ENCODE measurements at places on chromosomes 7 and 10. TPM values are rescaled to one million over a fixed set of nuclear protein-coding genes. Genes with fewer than 3 reads are reported as not detected.
A peak's percentile ranks its signal among the peaks of the same experiment; 100 is the strongest.

OR6V1 gene
- not detected for total RNA-seq

COL26A1 gene
- not detected for total RNA-seq

C10orf67 gene
- 0.35 TPM for total RNA-seq

PRKCQ gene
- 0.24 TPM for total RNA-seq

SPAG6 gene
- not detected for total RNA-seq

PCLO gene
- total RNA-seq, result 3.2 TPM

GRCh38 chr7:103307503-103308231, 10.4 kb downstream of the PMPCB start:
- DNase-seq, result no peak

DNA sequence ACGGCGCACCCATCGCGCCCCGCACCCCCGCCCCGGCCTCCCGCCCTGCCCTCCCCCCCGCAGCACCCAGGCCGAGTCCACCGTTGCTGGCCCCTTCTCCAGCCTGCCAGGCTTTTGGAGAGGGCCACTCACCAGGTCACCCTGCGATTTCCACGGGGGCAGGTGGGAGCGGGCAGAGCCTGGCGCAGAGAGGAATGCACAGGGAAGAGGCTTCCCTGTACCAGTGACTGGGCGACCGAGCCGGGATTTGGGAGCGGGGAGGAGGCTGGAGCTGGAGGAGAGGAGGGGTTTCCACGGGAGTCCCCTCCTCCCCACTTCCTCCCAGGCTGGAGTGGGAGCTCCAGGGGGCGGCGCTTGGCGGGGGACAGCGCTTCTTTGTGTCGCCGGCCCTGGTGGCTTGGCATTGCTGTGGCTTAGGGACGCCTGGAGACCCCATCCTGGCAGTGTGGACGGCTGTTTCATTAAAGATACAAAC, 19.3 kb downstream of the TCAF1 start:
- peak; percentile 88 for DNase-seq

DNA sequence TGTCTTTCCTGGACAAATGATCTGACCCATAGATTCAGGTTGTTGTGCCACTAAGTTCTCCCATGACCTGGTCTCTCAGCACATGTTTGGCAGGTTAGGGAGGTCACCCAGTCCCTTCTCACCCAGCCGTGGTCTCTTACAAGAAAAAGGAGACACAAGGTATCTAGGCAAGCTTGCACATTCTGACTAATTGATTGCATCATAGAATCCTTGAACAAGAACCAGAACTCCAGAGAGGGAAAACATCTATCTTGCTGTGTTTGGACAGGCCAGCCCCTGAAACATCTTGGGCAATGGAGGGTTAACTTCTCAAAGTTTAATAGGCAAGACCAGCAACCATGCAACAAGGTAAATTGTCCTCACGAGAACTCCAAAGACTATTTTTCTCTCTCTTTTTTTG, 8.5 kb upstream of the HK1 start:
- DNase-seq, result no peak

DNA sequence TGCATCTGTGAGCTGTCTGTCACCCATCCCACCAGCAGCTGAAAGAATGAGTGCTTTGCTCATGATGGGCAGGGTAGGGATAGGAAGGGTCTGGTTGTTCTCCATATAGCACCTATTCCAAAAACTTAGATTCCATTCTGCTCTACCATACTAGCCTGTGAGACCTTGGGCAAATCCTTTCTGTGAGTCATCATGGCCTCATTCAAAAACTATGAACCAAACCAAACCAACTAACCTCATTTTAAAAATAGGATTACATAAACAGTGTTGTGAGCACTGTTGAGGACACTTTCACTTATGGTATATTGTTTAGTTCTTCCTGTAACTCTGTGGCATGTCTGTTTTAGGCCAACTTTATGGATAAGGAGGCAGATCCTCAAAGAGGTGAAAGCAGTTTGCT, 30.9 kb upstream of the STEAP4 start:
- DNase-seq, result no peak

- DNase-seq, result peak; percentile 90
These were observed 608 bp downstream of the HHEX start for GRCh38 chr10:92690211-92690914.

DNA sequence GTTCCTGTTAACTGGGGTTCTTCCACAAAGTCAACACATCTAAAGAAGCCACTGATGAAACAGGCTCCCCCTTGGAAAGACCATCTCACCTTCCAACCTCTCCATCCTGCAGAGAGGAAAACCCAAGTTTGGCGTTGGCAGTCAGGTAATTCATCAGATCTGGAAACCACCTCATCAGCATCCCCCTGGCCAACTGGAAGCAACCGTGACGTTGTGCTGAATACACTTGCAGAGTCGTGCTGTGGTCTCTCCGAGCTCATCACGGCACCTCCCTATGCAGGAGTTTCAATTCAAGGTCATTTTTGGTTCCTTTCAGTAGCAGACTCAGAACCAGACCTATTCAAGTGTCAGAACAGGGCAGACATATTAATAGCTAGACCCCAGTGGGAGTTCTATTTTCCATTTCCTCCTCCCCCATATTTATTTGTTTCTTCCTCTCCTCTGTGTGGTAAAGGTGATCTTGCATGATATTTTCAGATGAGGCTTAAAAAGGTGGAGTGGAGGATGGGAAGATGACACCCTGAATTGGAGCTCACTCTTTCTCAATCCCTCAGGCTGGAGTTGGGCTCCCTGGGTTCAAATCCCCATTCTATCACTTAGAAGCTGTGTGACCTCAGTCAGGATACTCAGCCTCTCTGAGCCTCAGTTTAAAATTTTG, 149.1 kb upstream of the ADO start:
- no peak for DNase-seq

DNA sequence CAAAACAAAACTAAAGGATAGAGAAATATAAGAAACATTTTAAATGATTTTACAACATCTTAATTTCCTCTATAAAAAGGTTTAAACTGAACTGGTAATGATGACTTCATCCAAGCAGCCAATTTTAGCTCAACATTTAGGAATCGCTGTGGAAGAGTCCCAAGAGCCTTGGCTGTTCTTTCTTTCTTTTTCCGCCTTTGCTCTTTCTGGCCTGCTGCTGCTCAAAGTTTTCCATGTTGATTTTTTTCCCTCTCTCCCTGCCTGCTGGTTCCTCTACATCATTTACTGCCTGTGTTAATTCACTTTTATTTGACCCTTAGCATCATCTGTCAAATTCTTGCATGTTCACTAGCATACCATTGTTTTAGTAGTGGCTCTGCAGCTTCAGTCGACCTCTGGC, 146.9 kb downstream of the EVX1 start:
- DNase-seq, result no peak

DNA sequence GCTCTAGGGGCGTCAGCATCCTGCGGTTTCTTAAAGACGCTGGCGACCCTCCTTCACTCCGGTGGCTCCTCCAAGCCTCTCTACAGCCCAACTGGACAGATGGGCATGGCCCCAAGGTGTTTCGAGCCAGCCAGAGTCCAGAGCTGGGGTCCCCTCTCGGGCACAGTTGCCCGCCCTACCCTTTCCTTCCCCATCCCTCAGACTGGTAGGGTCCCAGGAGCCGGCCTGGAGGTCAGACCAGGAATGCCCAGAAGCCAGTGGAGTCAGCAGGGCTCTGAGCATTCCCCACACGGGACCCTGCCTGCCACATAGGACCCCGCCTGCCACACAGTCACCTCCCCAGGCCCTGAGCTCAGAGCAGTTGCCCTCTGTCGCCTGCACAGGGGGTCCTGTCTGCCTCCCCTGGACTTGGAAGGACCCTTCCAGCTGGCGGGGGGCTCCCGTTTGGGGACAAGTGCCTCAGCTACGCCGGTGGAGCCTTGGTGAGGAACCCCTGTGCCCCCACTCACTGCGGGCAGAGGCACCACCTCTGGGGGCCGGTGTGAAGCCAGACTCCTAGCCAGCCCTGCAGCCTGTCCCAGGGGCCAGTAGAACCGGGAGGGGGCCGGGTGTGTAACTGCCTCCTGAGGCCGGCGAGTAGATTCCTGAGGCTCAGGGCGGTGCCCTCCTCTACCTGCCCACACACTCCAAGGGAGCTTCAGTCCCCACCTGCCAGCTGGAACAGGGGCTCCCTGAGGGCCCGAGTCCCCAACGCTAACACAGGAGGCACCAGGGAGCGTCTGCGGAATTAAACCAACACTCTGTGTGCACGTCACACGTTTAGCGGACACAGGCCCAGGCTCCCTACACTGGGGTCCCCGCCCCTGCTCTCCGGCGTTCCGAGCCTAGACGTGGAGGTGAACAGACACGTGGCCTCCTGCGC, 19.4 kb upstream of the PDGFA start:
- DNase-seq, result no peak

- DNase-seq, result no peak
These were observed 161.5 kb upstream of the SH2B2 start for GRCh38 chr7:102125127-102125596.

DNA sequence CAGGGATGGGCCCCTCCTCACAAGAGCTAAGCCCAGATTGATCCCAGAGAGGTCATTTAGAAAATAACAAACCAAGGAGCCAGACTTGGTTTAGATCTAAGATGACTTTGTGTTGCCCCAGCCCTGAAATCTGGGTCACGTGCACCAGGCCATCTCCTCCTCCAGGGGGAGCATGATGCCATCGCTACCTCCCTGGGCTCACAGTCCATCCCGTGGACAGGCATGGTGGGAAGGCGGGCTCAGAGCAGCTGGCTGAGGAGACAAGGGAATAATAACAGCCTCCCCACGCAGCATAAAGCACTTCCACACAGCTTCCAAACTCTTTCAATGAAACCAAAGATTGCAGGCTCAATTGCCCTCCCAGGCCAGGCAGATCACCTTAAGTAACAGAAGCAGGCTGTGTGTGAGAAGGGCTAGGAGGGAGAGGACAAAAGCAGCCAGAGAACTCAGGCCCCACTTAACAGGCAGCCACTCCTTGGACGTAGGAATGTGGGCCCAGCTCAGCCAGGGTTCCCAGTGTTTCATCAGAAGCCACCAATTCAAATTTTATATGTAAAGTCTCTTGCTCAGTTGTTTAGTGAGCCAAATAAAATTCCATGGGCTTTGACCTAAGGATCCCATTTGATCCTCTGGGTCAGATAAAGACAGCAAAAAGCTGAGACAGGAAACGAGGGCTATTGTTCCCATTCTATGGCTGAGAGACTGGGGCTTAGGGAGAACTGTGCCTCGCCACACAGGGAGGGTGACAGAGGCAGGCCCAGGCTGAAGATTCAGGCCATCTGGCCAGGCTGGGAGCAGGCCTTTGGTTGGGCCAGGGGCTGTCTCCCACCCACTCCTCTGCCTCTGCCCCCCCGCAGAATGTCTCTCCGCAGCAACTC, 100.2 kb downstream of the COL13A1 start:
- no peak for DNase-seq

GRCh38 chr7:49790209-49790608, 16.8 kb downstream of the VWC2 start:
- no peak for DNase-seq
